ENCODE measurements at places on chromosomes 5 and 9.

- no peak for DNase-seq
These were observed 131.4 kb downstream of the CD180 start for GRCh38 chr5:67065237-67065636.

GRCh38 chr5:171600741-171601265 is 181.4 kb downstream of the FGF18 start:
- DNase-seq = no peak

DNA sequence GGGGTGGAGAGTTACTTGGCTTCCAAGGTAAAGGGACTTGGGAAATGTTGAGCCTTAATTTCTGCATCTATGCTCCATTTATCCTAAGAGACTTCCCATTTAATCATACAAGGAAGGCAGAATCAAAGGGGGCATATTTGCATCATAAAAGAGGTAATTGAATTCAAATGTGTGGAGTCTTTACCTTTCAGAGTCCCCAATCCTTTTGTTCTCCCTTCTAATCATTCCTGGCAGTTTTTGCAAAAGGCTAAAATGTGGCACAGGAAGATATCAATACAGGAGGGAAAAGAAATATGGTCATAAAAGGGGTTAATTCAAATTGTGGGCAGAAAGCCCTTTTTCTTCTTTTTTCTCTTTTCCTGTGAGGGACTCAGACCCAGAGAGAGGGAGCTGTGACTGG is 69.5 kb downstream of the SFXN1 start:
- no peak for DNase-seq

GRCh38 chr5:90866333-90866732 is 307.7 kb downstream of the ADGRV1 start:
- peak; percentile 23 for DNase-seq

DNA sequence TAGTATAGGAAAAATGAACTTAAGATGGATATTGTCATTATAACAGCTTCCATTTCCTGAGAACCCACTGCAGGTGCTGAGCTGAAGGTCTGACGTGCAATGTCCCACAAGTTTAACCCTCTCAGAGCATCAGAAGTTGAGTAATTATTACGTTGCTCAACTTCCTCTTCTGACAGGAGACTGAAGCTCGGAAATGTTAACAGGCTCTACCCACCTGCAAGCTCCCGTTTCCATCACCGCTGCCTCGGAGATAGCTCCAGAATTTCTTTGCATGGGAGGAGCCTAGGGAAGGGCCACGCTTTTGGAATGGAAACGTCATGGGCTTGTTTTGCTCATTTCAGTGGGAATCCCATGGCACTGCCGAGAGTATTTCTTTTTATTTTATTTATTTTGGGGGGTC is 1.0 kb upstream of the NTMT1 start:
- DNase-seq = no peak

DNA sequence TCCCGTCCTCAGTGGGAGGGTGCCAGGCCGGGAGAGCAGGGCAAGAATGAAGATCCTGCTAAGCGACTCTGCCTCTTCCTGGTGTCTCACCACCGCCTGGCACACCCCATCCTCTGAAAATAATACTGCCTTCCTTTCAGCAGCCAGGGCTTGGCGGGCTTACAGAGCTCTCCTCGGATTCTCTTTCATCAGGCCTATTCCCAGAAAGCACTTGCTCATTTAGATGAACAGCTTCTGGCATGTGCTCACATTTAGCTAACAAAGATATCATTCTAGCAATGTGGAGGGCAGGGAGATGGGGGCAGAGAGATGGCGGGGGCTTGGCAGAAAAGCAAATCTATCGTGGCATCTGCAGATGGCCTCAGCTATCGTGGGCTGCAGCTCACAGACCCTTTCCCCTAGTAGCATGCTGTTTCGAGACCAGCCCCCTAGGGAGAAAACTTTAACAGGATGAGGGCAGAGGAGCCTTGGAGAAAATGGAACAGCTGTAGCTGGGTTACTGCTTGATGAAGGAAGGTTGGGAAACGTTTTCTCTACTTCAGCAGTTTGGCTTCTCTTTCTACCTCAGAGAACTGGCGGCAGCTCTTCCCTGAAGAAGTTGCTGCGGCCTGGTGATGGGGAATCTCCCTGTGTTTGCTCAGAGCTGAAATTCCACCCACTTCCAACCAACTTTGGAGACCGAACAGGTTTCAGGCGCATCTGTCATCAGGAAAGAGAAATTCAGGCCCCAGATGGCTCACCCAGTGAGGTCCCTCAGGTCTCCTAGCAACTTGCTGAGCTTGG is 102.1 kb downstream of the TMEM174 start:
- DNase-seq = peak; percentile 65

GRCh38 chr5:145681686-145682085 is 153.5 kb downstream of the PRELID2 start:
- peak; percentile 43 for DNase-seq

GRCh38 chr5:112511920-112512319 is 92.8 kb upstream of the EPB41L4A start:
- no peak for DNase-seq

DNA sequence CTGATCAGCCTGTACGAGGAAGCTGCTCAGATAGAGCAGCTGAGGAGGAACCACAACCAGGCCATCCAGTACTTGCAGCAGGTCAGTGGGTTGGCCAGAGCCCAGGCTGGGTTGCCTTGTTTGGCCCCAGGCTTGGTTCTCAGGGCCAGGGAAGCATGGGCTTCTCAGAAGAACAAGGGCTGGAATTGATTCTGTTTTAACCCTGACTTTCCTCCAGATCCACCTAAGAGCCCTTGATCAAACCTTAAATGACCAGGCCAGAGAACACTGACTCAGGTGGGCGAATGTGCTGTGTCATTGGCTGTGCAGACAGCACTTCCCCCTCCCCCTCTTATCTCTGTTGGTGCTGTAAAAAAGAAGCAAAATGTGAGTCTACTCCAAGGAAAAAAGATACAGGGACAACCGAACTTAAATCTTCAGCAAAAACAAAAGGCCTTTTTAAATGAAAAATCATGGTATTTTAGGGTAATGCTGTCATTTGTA is 28.1 kb downstream of the TTC23L start:
- DNase-seq = no peak
